ENCODE measurements at places on chromosomes 16 and 17. TPM values are rescaled to one million over a fixed set of nuclear protein-coding genes. Genes with fewer than 3 reads are reported as not detected.

HLF gene
- not detected for total RNA-seq

TBX21 gene
- total RNA-seq, result not detected

SOX9 gene
- 1.9 TPM for total RNA-seq

CCDC92B gene
- not detected for total RNA-seq

BRIP1 gene
- total RNA-seq, result 3.2 TPM

KRTAP4-1 gene
- not detected for total RNA-seq

IRX5 gene
- total RNA-seq, result not detected

NUDT7 gene
- total RNA-seq, result 22.5 TPM

TBC1D3G gene
- total RNA-seq, result not detected

BAHCC1 gene
- total RNA-seq, result 6.3 TPM

RUNDC3A gene
- not detected for total RNA-seq

EVPL gene
- total RNA-seq, result 0.58 TPM

GFER gene
- 41.8 TPM for total RNA-seq

TPSG1 gene
- not detected for total RNA-seq

SLFN14 gene
- not detected for total RNA-seq

CHAD gene
- not detected for total RNA-seq

CSF3 gene
- 1.7 TPM for total RNA-seq

TMEM88 gene
- not detected for total RNA-seq

TK1 gene
- total RNA-seq, result 283 TPM

DUS2 gene
- 23.1 TPM for total RNA-seq

PLLP gene
- not detected for total RNA-seq

KRT27 gene
- total RNA-seq, result not detected

ZFHX3 gene
- 1.2 TPM for total RNA-seq

TEX19 gene
- total RNA-seq, result not detected

KRTAP1-5 gene
- total RNA-seq, result 15.4 TPM

CCL8 gene
- total RNA-seq, result not detected

NSRP1 gene
- total RNA-seq, result 2.3 TPM

MMP15 gene
- total RNA-seq, result not detected

BEAN1 gene
- total RNA-seq, result 0.53 TPM

SLC6A2 gene
- not detected for total RNA-seq

LRRC46 gene
- total RNA-seq, result under 0.01 TPM

SLC13A2 gene
- total RNA-seq, result not detected
